ENCODE measurements at places on chromosomes 6 and 20.

DNA sequence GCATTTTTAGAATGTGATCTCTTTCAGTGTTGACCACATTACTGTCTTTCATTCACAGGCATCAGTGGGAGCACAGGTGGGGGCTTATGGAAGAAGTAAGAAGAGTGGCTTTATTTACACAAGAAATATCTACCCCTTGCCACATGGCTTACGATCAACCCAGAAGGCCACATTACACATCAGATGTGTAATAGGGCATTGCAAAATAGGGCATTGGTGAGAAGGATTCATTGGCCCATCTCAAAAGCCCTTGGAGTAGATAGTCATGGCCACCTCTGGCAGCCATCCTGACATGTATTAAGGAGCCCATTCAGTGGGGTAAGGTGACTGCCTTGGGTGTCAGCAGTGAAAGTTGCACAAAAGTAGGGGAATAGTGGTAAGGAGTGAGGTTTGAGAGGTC, 97.5 kb downstream of the MAFB start:
- no peak for DNase-seq

GRCh38 chr6:71248306-71248765, 40.3 kb upstream of the OGFRL1 start:
- no peak for DNase-seq

DNA sequence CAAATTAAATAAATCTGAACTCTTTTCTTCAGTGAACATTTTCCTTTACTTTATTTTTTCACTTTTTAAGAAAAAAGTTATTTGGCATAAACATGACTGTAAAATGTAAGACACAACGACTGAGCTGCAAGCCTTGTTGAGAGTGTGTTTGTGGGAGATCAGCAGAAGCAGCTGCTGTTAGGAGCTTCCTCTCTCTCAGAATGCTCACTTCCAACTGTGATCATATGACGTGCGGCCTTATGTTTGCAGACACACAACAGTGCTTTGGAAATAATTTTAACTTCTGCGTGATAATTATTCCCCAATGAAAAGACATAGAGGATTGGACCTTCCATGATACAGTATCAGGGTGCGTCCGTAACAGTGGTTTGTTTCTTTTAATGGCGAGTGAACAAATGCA, 104.0 kb downstream of the ARHGAP18 start:
- no peak for DNase-seq

DNA sequence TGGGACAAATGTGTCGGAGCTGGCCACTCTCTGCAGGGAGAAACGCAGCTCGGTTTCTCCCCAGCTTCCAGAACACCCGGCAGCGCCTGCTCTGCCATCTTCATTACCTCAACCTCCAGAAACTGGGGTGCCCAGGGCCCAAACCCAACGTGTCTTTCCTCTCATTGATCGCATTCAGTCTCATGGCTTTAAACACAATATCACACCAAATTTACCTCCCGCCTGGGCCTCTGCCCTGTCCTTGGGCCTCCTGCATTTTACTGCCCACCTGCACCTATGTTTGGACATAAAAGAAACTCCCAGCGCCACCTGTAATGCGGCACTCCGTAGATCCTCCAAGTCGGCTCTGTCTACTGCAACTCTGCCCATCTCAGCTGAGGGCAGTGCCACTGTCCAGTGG, 22.2 kb downstream of the SERPINB6 start:
- no peak for DNase-seq
